ENCODE measurements at places on chromosomes 3 and 15. TPM values are rescaled to one million over a fixed set of nuclear protein-coding genes. Genes with fewer than 3 reads are reported as not detected.

GRCh38 chr3:106215047-106215446, 346.2 kb upstream of the CBLB start:
- DNase-seq: no peak
- H3K27ac ChIP-seq: no peak overlapping the region
- no peak overlapping the region for H3K4me3 ChIP-seq
- H3K4me1 ChIP-seq: no peaks in the 10 kb centered on the region
- H3K27me3 ChIP-seq: no peaks in the 10 kb centered on the region
- H3K36me3 ChIP-seq: no peaks in the 10 kb centered on the region

Gene CPEB1
- 6.9 TPM for total RNA-seq

Gene CYP1A2
- not detected for total RNA-seq

GRCh38 chr3:37545479-37545878, 316.2 kb upstream of the CTDSPL start:
- H3K27ac ChIP-seq: no peak overlapping the region
- H3K36me3 ChIP-seq: no peaks in the 10 kb centered on the region
- no peaks in the 10 kb centered on the region for H3K27me3 ChIP-seq

DNA sequence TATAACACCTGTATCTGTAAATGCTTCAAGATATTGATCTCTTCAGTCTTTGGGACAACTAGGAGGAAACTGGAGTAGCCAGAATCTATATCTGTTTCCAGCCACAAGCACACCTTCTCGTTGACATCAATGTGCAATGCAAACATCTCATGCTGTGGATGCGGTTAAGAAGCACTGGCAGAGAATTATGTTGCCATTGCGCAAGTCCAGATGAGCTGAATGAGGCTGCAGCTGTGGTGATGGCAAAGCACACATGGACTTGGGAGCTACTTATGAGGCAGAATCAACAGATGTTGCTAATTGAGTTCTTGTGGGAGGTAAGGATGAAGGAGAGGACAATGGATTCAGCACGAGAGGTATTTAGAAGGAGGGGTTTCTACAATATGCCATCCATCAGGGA, 90.9 kb downstream of the STRIT1 start:
- H3K4me3 ChIP-seq: no peak overlapping the region
- no peak for DNase-seq
- H3K27me3 ChIP-seq: no peaks in the 10 kb centered on the region
- H3K4me1 ChIP-seq: no peaks in the 10 kb centered on the region
- H3K27ac ChIP-seq: no peak overlapping the region
- no peaks in the 10 kb centered on the region for H3K36me3 ChIP-seq

Gene GMPS
- total RNA-seq: 37.6 TPM

Gene LRRC34
- 1.0 TPM for total RNA-seq

DNA sequence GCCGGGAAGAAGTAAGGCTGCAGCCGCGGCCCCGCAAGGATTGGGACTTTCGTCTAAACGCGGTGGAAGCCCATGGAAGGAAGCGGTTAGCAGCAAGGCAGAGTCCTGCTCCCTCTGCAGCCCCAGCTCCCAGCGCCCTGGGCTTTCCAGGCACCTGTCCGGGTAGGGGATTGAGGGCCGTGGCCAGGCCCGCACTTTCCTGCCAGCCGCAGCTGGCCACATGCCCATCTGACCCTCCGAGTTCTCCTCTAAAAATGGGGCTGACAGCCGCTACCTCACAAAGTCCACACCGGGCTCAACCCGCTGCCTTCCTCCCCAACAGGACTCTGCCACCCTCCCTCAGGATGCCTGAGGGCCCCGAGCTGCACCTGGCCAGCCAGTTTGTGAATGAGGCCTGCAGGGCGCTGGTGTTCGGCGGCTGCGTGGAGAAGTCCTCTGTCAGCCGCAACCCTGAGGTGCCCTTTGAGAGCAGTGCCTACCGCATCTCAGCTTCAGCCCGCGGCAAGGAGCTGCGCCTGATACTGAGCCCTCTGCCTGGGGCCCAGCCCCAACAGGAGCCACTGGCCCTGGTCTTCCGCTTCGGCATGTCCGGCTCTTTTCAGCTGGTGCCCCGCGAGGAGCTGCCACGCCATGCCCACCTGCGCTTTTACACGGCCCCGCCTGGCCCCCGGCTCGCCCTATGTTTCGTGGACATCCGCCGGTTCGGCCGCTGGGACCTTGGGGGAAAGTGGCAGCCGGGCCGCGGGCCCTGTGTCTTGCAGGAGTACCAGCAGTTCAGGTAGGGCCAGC, 1.9 kb downstream of the NEIL1 start:
- peak overlapping the region; percentile 80 for H3K4me3 ChIP-seq
- no peak for DNase-seq
- H3K4me1 ChIP-seq: no peaks in the 10 kb centered on the region
- H3K27ac ChIP-seq: peak overlapping the region; percentile 73
- no peaks in the 10 kb centered on the region for H3K36me3 ChIP-seq

GRCh38 chr3:155805802-155806618, at the start of gene C3orf33:
C3orf33 (minus strand) TSS chr3:155806278; CDS start chr3:155806252, 26 bp downstream.
- H3K27me3 ChIP-seq: no peaks in the 10 kb centered on the region
- no peaks in the 10 kb centered on the region for H3K36me3 ChIP-seq
- peak; percentile 35 for DNase-seq
- H3K27ac ChIP-seq: peak within 1 kb of the TSS; percentile 92
